ENCODE measurements at places on chromosomes 5 and 9.

- DNase-seq, result no peak
These were observed 114.4 kb downstream of the GCNT1 start for GRCh38 chr9:76573408-76573807.

DNA sequence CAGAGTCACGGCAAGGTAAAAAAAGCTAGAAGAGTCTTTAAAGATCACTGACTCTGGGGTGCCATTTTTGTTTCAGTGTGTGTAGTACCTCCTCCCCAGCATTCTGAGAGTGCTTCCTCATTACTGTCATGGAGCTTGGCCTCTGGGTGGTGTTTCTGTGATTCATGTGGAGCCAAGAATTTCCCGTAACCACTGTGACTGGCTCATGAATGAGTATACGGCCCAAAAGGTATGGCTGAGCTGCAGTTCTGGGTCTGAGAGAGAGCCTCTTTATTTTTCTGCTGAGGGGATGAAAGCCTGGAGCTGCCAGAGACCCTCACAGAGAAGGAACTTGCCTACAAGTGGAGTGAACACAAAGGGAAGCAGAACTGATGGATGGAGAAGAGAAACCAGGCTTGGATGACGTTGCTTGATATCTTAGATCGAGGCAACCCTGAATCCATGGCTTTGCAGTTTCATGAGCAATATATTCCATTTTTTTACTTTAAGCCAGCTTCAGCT lies 85.6 kb downstream of the PTTG1 start:
- peak; percentile 62 for DNase-seq

GRCh38 chr9:99052815-99053715 lies 51.8 kb upstream of the TGFBR1 start:
- no peak for DNase-seq

GRCh38 chr9:125143377-125144090 lies at the start of gene SCAI:
TSS of gene SCAI (minus strand) at chr9:125143528. CDS start at chr9:125143437, 91 bp downstream.
- peak; percentile 100 for DNase-seq
